AG04450 (cell line): ENCODE measurements at places on chromosomes 11 and 22.

DNA sequence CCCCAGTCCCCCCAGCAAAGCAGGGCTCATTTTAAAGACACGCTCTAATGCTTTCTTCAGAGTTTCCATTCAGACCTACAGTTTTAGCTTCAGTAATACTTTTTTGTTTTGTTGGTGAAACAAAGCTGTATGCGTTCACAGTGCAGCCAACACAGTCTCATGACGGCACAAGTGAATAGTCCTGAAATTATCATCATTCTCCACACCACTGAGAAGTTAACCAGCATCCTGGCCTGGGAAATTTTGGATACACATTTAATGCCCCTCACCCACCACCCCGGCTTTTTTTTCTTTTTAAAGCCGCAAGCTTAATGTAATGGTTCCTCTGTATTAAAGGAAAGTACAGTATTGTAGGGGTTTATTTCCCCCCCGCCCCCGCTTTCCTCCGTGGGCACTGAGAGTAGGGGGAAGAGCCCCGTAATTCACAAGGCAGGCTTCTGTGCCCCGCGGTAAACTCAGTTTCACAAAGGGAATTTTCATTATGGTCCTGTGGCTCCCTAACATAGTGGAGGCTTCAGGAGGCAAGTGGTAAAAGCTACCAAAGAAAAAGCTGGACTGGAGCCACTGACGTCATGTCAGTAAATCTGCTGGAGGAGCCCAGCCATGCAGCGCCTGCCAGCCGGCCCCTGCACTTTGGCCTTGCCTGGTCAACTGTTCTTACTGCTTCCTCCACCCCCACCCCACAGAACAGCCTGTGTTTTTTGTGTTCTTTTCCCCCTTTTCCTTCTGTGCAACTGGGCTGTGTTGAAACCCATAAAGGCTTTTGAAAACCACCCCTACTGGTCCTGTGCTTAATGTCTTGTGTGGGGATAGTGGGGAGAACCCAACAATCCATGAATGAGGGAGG lies 18.2 kb downstream of the TEAD1 start:
- peak; percentile 83 for DNase-seq

DNA sequence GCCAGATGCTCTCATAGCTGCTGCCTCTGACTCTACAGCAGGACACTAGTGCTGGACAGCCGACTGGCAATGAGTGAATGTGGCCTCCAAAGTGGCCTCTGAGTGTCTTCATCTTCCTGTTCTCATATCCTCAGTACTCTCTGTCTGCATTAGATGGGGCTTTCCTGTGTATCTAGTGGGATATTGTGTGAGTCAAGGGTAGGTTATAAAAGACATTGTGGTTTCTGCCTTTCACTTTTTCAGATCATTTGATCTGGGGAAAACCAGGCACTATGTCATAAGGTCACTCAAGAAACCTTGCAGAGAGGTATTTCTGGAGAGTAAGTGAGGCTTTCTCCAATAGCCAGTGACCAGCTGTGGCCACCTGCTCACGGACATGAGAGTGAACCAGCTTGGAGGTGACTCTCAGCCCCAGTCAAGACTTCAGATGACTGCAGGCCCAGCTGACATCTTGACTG lies 333.6 kb upstream of the NCAM1 start:
- no peak for DNase-seq

GRCh38 chr11:28820296-28820989 lies 712.3 kb downstream of the METTL15 start:
- no peak for DNase-seq

GRCh38 chr11:17927041-17927440 lies 85.8 kb downstream of the SERGEF start:
- no peak for DNase-seq

DNA sequence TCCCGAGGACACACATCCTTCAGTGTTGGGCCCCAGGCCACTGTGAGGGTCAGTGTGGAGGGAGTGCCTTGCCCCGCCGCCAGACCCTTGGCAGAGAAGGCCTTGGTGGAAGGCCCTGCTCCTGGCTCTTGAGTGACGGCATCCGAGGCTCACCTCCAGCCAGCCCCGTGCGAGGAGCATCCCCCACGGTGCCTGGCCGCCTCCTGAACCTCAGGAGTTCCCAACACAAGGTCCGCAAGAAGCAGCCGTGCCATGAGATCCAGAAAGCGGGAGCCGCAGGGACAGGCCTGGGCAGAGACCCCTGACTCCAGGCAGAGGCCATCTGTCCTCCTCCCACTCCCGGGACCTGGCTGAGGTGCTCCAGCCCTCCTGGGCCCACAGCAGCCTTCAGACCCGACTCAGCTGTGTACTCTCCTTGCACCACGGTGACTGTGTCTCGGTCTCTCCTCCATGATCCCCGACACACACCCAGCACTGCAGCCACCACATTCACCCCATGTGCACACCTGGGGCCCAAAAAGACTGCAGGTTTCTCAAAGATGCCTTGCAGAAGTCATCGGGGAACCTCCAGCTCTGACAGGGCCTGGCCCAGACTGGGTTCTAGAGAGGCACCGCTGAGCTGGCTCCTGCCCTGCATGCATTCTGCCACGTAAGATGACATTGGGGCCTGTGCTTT lies 870.2 kb downstream of the BRD1 start:
- no peak for DNase-seq

DNA sequence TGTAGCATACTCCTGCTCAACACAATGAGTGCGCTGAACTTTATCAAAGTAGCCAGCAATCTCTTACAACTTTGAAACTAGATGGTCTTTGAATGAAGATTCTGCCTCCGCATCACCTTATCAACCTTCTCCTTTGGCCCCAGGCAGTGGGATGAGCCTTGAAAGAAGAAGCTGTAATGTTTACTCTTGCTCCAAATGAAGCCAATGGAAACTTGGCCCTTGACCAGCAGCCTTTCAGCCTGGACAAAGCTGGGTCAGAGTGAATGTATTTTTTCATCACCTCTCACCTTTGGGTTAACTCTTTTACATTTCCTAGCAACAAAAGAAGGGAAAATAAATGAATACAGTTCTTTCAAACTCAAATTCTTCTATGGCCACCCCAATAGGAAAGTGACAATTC lies 359.1 kb downstream of the KCNA4 start:
- no peak for DNase-seq

DNA sequence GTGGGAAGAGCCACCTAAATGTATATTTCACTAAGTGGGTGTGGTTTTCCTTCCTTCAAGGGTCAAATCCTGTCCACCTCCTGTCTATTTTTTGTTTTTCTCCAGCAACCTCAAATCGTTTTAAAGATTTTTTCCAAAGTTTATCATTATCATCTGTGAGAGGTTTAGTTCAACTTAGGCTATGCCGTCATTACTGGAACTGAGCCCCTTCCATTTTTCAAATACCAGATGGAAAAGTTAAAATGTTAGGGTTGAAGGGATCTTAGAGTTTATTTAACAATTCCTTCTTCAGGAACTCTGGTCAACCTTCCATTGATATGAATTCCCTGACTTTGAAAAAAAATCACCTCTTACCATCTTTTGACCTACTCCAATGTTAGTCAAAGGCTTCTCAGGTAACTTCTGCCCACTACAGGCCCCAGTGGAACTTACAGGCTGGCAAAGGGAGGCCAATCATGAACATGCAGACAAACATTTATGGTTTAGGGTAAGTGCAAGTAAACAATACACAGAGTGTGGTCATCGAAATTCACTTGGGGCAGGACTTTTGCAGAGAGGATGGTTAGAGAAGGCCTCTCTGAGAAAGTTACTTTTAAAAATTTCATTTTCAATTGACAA lies 45.2 kb downstream of the SYN3 start:
- DNase-seq, result no peak

DNA sequence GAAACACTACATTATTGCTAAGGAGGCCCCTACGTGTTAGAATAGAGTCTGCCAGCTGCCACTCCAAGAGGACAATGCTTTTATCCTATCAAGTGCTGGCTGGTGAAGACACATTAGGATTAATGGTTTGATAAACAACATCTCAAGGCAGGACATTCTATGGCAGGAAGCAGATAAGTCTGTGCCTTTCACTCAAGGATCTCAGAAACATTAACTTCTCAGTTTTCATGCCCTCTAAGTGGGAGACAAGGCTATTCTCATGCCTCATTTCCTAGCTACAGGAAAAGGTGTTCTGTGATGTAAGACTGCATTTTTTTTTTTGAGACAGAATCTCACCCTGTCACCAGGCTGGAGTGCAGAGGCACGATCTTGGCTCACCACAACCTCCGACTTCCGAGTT lies 23.5 kb upstream of the TIMP3 start:
- DNase-seq, result no peak
